Cerebellum (tissue), 4 donors: ENCODE measurements at places on chromosomes 7 and 10. TPM values are rescaled to one million over a fixed set of nuclear protein-coding genes. Genes with fewer than 3 reads are reported as not detected.

GRCh38 chr7:50835156-50835555, 52.5 kb upstream of the GRB10 start:
- DNase-seq: no peak

GRCh38 chr7:77887567-77887966, 89.0 kb downstream of the PHTF2 start:
- no peak for DNase-seq

Gene OR2A12
- not detected for total RNA-seq

Gene ACBD7
- 16.7 TPM for total RNA-seq

- DNase-seq: no peak
Observed at GRCh38 chr10:77504873-77505257, 132.7 kb downstream of the KCNMA1 start.

DNA sequence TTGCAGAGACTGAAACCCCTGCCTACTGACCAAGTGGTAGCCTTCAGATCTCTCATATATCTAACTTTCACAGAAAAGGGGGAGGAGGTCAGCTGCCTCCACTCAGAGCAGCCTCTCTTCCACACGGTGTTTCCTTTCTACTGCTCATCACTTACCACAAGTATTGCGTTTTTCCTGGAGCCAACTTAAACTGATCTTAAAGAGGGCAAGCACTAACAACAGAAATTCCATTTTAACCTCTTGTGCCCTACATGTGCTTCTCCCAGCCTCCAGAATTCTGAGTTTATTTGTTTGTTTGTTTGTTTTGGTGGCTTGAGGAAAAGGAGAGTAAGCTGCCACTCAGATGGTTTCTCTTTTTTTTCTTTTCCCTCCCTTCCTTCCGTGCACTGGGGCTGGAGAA, 19.1 kb downstream of the SKIDA1 start:
- DNase-seq: no peak

Gene FBXL13
- total RNA-seq: 9.2 TPM

DNA sequence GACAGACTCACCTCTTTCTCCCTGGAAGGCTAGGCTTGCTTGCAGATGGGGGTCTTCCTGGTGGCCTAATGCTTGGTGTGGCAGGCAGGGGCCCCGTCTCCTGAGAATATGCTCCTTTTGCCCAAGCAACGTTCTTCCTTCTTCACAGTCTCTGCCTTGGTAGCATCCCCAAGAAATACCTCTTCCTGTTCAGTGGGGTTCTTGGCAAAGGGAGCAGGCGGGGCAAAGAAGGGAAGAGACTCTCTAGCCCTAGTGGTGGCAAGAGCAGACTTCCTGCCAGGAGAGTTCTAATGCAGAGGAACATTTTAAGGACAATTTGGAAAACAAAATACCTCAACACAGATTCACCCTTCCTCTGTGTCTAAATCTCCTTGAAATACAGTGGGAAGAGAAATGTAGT, at the start of gene CLEC5A:
TSS of gene CLEC5A (minus strand) at position 179 of the 400 bp plus-strand sequence. CDS start 682 bp downstream, outside the sequence.
- DNase-seq: no peak

Gene OPALIN
- total RNA-seq: not detected

DNA sequence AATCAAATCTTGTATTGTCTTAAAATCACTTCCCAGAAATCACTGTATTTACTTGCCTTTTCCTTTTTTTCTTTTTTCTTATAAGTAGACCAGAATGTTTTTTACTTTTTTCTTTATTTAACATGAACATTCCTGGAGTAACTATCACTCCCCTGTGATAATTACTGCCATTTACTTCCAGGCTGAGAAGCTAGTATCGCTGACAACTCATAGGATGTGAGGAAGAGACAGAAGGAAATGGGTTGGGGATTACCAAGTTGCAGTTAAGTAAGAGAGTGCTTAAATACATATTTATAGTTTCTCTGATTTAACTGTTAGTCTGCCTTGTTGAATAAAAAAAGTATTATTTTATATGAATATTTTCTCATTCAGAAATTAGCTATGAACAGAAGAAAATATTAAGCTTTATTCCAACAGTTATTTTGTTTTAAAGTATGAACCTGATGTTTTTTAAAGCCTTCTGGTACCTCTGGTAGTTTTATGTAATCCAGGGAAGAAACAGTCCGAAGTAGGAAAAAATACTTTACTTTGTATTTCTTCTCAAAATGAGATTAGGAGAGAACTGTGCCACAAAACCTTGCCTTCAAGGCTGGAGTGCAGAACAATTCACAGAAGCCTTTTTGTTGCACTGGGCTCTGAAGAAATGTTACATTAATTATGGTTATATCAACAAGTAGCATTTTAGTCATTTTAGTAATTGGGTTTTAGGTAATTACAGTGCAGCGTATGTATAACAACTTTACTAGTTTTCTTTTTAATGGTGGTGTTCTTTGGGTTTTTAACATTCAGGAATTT, 72.8 kb downstream of the SHOC2 start:
- DNase-seq: no peak

Gene CNNM1
- total RNA-seq: 6.3 TPM

Gene RELN
- 390 TPM for total RNA-seq

DNA sequence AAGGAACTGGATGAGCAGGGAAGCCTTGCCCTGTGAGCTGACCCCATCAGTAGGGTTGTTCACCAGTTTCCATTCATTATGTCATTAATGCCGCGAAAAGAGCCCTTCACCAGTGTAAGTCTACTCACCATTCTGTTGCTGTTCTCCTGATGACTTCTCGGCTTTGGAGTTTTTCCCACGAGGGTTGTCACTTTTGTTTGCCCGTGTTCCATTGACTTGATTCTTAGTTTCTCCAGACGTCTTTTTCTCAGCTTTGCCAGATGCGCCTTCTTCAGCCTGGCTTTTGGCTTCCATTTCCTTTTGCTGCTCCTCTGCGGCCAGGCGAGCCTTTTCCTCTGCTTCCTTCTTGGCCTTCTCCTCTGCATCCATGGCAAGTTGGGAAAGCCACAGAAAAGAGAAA, 128.8 kb downstream of the PPP1R17 start:
- no peak for DNase-seq

- peak; percentile 58 for DNase-seq
Observed at GRCh38 chr10:124289851-124290795, 128.6 kb downstream of the OAT start.

Gene CCDC3
- 10.8 TPM for total RNA-seq

DNA sequence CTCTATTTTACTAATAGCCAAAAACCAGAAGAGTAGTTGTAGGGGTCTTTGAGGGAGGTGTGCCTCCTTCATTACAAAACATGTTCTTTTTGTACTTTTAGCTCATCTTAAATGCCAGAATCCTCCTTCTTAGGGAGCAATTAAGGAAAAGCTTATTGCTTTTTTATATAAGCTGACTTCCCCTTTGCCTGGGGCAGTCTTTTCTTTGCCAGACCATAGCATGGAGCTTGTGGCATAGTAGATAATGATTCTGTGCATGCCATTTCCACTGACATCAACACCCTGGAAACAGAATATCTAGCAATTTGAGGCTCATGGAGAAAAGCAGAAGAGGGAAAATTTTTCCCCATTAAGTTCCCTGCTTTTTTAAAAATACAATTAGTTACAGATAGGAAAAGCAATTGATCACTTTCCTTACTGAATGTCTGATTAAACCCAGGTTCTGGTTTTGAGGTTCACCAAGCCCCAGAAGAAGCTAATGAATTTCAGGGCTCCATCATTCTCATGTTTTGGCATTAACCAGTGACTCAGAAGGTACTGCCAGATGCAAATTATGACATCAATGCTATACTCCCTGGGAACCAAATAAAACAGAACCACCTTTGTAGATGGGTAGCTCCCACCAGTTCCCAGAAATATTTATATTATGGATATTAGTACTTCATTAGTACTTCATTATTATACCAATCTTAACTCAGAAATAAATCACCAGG, 410.6 kb downstream of the KCNMA1 start:
- no peak for DNase-seq

DNA sequence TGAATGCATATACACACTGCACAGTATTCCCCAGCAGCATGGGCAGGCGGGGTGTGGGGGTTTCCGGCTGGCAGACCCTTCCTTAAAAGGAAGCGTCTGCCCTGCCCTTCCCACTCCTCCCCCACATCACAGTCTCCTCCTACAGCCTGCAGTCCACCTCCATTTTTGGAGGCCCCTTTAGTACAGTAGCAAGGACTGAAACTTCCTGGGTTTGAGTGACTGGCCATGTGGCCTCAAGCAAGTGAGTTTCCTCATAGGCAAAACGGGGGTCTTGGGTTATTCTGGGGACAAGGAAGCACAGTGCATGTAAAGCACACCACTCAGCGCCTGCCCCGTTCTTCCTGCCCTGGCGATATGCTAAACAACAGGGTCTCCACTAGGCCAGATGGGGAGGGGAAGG, 62.1 kb upstream of the COL13A1 start:
- DNase-seq: no peak

Gene CH25H
- 0.73 TPM for total RNA-seq

DNA sequence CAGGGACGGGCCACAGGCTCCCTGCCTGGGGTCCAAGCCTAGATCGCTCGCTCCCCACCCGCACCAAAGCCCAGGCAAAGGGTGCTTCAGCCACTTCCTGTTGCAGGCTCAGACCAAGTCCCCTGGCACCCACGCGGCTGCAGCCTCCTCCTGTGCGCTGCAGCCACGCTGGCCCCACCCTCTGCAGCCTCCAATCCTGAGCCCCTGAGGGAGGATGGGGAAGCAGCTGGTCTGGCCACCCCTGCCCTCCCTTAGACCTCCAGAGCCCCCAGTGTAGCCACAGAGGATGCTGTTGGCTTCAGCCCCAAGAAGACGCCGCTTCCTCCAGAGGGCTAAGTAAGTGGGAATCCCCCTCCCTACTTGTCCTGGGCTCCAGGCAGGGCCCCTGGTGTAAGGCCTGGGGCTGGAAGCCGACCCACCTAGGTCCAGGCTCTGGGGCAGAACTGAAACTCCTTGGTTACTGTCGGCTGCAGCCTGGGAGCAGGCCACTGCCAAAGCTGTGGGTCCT, 9.4 kb downstream of the LIMK1 start:
- DNase-seq: no peak

- no peak for DNase-seq
Observed at GRCh38 chr7:79855172-79855571, 279.5 kb upstream of the GNAI1 start.

Gene CYP26A1
- 4.7 TPM for total RNA-seq

- DNase-seq: no peak
Observed at GRCh38 chr7:70570029-70570428, 561.9 kb upstream of the GALNT17 start.

DNA sequence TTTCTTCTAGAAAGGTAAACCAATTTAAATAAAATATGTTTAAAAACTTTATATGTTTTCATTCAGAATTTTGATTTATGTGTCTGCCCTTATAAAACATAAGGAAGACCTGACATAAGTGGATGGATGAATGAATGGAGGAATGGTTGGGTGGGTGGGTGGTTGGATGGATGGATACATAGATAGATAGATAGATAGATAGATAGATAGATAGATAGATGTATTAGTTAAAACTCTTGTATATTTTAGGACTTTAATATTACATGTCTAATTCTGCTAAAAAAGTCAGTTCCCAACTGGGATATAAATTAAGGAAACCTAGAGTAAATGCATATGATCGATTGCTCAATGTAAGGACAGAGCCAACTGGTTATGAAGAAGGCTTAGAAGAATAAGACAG, 156.3 kb upstream of the WNT16 start:
- no peak for DNase-seq

Gene HERPUD2
- total RNA-seq: 28.9 TPM

DNA sequence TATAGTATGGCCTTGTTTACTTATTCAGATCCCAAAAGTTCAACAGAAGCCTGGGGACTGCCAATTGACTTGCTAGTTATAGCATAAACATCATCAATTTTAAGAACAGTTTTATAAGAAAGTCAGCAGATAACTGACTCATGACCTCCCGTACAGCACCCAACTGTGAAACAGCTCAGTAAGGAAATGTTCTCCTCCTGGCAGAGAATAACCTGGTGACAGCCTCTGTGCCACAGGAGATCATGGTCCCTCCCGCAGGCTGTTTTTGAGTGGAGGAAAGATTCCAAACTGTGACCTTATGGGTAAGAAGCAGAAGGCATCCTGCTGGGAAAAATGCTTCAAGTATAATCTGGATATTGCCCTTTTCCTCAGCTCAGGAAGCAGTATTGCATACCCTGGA, 182.5 kb downstream of the SEMA3D start:
- no peak for DNase-seq

GRCh38 chr10:329361-330099, 194.3 kb downstream of the ZMYND11 start:
- peak; percentile 91 for DNase-seq

Gene SFTPA1
- total RNA-seq: 4.4 TPM

DNA sequence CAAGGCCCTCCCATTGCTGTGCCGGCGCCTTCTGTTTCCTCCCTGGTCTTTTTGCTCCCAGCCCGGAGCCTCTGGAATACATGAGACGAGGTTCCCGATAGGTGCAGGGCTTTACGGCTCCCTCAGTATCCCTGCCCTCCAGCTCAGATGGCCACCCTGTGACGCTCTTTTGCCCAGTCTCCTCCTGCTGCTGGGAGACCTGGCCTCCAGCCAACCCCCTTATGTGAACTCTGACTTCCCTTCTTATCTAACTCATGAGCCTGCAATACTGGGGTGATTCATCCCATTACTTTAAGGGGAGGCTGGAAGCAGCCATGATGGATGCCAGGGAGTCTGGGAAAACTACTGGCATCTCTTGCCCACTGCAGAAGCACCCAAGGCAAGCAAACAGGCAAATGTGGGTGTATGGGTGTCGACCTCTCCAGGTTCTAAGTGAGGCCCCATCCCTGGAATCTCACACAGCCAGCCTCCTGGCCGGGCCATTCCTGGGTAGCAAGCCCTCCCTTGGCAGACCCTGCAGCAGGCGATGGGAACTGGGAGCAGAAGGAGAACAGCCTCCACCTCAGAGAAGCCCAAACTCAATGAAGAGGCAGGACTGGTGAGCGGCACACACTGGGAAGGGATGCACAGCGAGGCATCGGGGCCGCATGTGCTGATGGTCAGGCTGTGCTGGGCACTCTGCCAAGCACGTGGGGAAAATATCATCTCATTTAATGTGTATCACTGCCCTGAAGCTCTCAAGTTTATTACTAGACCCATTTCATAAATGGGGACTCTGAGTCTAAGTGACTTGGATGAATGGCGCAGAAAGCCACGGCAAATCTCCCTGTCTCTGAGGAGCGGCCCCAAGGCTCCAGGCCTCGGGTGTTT, 97.5 kb downstream of the FAM53B start:
- no peak for DNase-seq

Gene PRDX3
- 81.2 TPM for total RNA-seq

DNA sequence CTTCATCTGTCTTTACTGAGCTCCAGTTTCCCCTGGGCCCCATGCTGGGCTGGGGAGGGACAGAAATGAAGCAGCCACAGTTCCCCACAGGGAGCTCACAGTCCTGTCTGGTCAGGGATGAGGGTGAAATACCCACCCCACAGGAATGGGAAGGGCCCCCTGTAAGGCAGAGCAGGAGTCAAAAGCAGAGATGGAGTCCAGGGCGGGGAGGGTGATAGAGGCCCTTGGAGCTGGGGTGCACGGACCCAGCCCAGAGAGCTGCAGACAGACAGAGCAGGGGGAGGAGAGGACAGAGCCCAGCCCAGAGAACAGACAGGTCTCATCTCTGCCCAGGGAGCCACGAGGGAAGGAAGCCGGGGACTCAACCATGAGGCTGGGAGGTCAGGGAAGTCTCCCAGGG, 34.9 kb upstream of the ZNF488 start:
- DNase-seq: no peak

GRCh38 chr10:4663162-4663992, 162.6 kb upstream of the AKR1E2 start:
- DNase-seq: no peak

GRCh38 chr10:83852146-83852545, 287.2 kb upstream of the GHITM start:
- DNase-seq: no peak

Gene RHOBTB1
- total RNA-seq: 26.4 TPM

GRCh38 chr10:52617346-52617745, 155.2 kb downstream of the MBL2 start:
- no peak for DNase-seq
